GM12878 (cell line): ENCODE measurements at places on chromosomes 6 and 20. TPM values are rescaled to one million over a fixed set of nuclear protein-coding genes. Genes with fewer than 3 reads are reported as not detected.

The SALL4 gene
- total RNA-seq: 0.08 and 0.23 TPM in 2 replicates

The HLA-DRA gene
- 2,040 and 2,127 TPM in 2 replicates for total RNA-seq

The RBM38 gene
- 102 and 104 TPM in 2 replicates for total RNA-seq

The CSNK2A1 gene
- 124 and 135 TPM in 2 replicates for total RNA-seq

The OR2B6 gene
- total RNA-seq: 0.77 and 1.7 TPM in 2 replicates

The UBD gene
- 23.4 and 24.6 TPM in 2 replicates for total RNA-seq

The HDGFL1 gene
- total RNA-seq: 0.69 and 1.1 TPM in 2 replicates

The CLPSL2 gene
- total RNA-seq: 1.2 and 1.3 TPM in 2 replicates

The SFTA2 gene
- 0.92 and 0.93 TPM in 2 replicates for total RNA-seq

The RNF8 gene
- 19.2 and 20.7 TPM in 2 replicates for total RNA-seq

The LST1 gene
- total RNA-seq: 16.5 and 20.6 TPM in 2 replicates

The DUSP15 gene
- total RNA-seq: 2.5 and 3.2 TPM in 2 replicates

The C20orf141 gene
- not detected in 2 replicates for total RNA-seq

The PDE7B gene
- not detected in 2 replicates for total RNA-seq

The C4B gene
- total RNA-seq: 3.1 and 5.6 TPM in 2 replicates

The GGTLC1 gene
- not detected in 2 replicates for total RNA-seq

The PSMB1 gene
- 205 and 208 TPM in 2 replicates for total RNA-seq

The TSPYL4 gene
- total RNA-seq: 19.9 TPM in 2 replicates

The THBD gene
- total RNA-seq: 0.05 TPM in 1 of 2 replicates, not detected in the other

The OOEP gene
- not detected in 2 replicates for total RNA-seq

The RWDD1 gene
- total RNA-seq: 42.6 and 45.5 TPM in 2 replicates

The SAMD3 gene
- total RNA-seq: 0.43 and 0.44 TPM in 2 replicates

The BTNL2 gene
- 0.26 TPM in 1 of 2 replicates, not detected in the other for total RNA-seq

The RFX6 gene
- total RNA-seq: not detected in 2 replicates

The EDN3 gene
- total RNA-seq: not detected in 2 replicates

The MOG gene
- not detected in 2 replicates for total RNA-seq

The LPA gene
- 2.8 TPM in 2 replicates for total RNA-seq

The HLA-DOA gene
- 73.3 and 73.5 TPM in 2 replicates for total RNA-seq

The PPIL6 gene
- 0.37 TPM in 1 of 2 replicates, not detected in the other for total RNA-seq

The GPR6 gene
- not detected in 2 replicates for total RNA-seq

The SLC22A2 gene
- not detected in 2 replicates for total RNA-seq

The SRSF3 gene
- 456 and 467 TPM in 2 replicates for total RNA-seq

The BIRC7 gene
- total RNA-seq: not detected in 2 replicates

The HMGN4 gene
- 64.2 and 67.2 TPM in 2 replicates for total RNA-seq

The GNAS-AS1 gene
- total RNA-seq: 1.6 and 2.6 TPM in 2 replicates

The HLA-DRB1 gene
- total RNA-seq: 718 and 768 TPM in 2 replicates

The VAPB gene
- total RNA-seq: 27.0 and 28.0 TPM in 2 replicates

The HLA-B gene
- 3,333 and 3,502 TPM in 2 replicates for total RNA-seq

The RBBP8NL gene
- not detected in 2 replicates for total RNA-seq

The SEL1L2 gene
- not detected in 2 replicates for total RNA-seq

The GFOD1 gene
- 18.0 and 20.6 TPM in 2 replicates for total RNA-seq

The MTHFD1L gene
- 69.1 and 75.5 TPM in 2 replicates for total RNA-seq

The VNN1 gene
- not detected in 2 replicates for total RNA-seq

The KCNG1 gene
- not detected in 2 replicates for total RNA-seq

The RAB32 gene
- not detected in 2 replicates for total RNA-seq

The NKAIN2 gene
- not detected in 2 replicates for total RNA-seq

The C20orf96 gene
- total RNA-seq: 7.4 and 8.4 TPM in 2 replicates

The ELOVL2 gene
- total RNA-seq: not detected in 2 replicates

The EPB41L1 gene
- total RNA-seq: 0.36 and 0.40 TPM in 2 replicates

The TMEM200A gene
- total RNA-seq: 7.6 and 9.0 TPM in 2 replicates

The PGC gene
- total RNA-seq: 0.26 and 1.2 TPM in 2 replicates

The DTD1 gene
- 60.3 and 62.1 TPM in 2 replicates for total RNA-seq

The BLOC1S5 gene
- 11.9 and 13.2 TPM in 2 replicates for total RNA-seq

The CRISP3 gene
- total RNA-seq: not detected in 2 replicates

The LAMA5 gene
- total RNA-seq: 1.4 and 2.2 TPM in 2 replicates
